Pericardium fibroblast (primary cell): ENCODE measurements at places on chromosomes 3 and 15. TPM values are rescaled to one million over a fixed set of nuclear protein-coding genes. Genes with fewer than 3 reads are reported as not detected.

Gene STXBP5L
- 0.70 TPM in 1 of 2 replicates, not detected in the other for total RNA-seq

Gene NDUFB4
- total RNA-seq = 97.4 and 126 TPM in 2 replicates

Gene TPRA1
- total RNA-seq = 65.4 and 74.1 TPM in 2 replicates

Gene RASGRP1
- total RNA-seq = 0.51 and 1.2 TPM in 2 replicates

Gene LRRC58
- total RNA-seq = 21.7 and 31.9 TPM in 2 replicates

Gene CTSH
- 5.1 and 14.0 TPM in 2 replicates for total RNA-seq

Gene SUSD5
- total RNA-seq = 4.0 and 4.8 TPM in 2 replicates

Gene CCNB2
- total RNA-seq = 4.9 TPM in 2 replicates

Gene EPHB3
- 7.4 and 13.8 TPM in 2 replicates for total RNA-seq

Gene PRSS50
- not detected in 2 replicates for total RNA-seq

Gene EEFSEC
- total RNA-seq = 11.1 and 15.4 TPM in 2 replicates
